ENCODE measurements at places on chromosomes 3 and 15.

DNA sequence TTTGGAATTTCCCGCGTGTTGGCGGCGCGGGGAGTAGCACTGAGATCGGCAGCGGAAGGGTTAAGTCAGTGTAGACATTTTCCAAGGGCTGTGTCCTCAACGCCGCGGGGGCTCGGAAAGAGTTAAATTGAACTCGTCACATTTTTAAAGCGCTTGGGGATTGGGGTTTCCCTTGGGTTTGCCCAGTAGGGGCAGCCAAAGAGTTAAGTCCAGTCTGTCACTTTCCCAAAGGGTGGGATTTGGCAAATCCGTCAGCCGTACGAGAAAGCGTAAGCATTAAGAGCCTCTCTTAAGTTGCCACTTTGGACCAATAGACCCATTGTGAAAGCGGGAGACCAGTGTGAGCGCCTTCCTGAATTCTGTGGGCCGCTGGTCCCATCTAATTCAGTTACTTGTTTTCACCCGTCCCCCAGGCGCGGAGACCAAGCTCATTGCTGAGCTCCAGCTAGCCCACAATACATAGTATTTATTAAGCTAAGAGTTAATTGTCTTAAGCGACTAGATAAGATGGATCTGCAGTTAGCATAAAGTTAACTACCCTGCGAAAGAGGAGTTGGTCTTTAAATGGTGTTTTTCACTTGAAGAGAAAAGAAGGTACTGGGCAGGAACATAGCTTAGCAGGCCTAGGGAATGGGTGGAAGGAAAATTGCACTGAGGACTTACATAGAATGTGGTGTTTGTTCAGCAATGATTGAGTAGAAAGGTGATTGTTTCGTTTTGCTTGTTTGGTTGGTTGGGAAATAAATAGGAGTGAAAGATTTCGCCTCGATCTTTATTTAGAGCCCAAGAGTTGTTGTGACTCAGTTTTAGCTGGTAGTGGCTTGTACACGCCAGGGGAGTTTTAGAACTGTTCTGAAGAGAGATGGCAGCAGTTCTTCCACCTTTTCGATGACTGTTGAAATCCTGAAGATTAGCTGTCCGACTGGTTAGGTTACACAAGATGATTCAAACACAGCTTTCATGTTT is 932 bp downstream of the ARL8B start:
- DNase-seq, result peak; percentile 5

DNA sequence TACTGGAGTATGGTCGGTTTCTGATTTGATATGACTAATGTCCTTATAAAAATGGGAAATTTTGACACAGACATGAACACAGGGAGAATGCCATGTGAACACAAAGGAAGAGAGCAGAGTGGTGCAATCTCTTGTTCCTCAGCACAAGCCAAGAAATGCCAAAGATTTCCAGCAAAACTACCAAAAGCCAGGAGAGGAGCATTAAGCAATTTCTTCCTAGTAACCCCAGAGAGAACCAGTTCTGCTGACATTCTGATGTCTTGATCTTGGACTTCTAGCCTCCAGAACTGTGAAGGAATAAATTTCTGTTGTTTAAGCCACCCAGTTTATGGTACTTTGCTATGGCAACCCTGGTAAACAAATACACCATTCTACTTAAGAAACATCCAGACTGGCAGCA is 227.8 kb upstream of the MRPL3 start:
- DNase-seq, result no peak

DNA sequence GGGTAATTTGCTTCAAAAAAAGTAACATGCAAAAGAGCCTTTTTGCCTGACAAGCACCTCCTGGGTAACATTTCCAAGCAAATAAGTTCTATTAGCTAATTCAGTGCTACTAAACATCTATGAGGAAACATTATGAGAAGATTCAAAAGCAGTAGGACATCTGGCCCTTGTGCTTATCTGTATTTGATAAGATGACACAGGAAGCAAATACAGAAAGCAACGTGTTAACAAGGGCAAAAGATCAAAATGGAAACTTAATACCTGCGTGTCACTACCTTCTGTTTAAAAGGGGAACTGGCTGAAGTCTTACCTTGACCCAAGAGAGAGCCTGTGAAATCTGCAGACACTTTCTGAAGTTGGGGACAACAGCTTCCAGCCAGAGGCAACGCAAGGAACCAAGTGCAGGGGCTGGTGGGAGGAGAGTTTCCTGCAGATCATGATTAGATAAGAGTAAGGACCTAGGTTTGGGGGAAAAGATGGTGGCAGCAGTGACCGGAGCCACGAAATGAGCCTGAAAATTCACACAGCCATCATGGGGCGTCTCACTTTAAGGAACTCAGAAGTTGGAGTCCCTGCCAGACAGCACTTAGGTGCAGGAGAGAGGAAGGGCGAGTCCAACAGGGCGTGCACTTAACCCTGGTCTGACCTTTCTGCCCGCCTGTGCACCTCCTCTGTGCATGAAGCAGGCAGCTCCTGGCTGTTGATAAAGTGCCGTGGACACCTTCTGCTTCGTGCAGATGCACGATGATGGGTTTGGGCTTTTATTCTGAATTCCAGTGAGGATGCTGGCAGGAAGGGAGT is 153.6 kb upstream of the BHLHE40 start:
- DNase-seq, result peak; percentile 46

- no peak for DNase-seq
Measured at GRCh38 chr15:91529534-91529933, 324.0 kb upstream of the SLCO3A1 start.

GRCh38 chr15:80496096-80496495 is 91.9 kb downstream of the ARNT2 start:
- no peak for DNase-seq

GRCh38 chr3:110343376-110343775 is 728.2 kb upstream of the NECTIN3 start:
- no peak for DNase-seq

GRCh38 chr3:37093481-37093880 is 80.9 kb downstream of the LRRFIP2 start:
- DNase-seq, result no peak

GRCh38 chr3:122186372-122186771 is 2.9 kb downstream of the CASR start:
- no peak for DNase-seq

DNA sequence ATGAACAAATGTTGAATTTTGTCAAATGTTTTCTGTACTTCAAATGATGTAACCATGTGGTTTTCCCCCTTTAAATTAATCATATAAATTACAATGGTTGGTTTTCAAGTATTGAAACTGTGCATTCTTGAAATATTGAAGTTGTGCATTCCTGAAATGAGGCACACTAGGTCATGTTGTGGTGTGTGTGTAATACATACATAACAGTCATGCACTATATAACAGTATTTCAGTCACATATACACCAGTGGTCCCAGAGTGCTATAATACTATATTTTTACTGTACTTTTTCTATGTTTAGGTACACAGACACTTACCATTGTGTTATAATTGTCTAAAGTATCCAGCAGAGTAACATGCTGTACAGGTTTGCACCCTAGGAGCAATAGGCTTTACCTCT is 11.0 kb upstream of the IQCF5 start:
- no peak for DNase-seq

DNA sequence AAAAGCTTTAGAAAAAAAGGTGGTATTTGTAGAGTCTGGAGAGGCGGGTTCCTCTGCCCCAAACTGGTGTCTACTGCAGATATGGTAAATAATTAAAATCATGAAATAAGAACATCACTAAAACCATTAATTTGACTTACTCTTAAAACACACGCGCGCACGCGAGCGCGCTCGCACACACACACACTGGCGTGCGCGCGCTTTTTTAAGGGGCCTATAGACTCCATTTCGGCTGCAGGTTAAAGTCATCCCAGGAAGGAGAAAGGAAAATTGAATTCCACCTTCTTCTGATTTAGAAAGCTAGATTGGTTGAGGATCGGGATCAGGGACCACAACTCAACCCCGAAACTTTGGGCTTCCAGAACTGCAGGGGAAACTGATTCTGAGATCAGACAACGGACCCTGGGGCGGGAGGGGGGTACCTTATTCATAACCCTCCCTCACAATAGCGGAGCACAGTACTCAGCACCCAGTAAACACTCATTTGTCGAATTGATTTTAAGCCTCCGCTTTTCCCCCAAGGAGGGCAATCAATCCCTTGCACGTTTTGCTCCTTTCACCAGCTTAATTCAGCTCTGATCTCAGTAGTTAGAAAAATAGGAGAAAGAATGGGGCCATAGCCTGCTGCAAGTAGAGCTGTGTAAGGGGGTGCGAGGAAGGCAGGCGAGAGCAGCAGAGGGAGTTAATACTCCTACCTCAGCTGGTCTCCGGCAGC is 509 bp upstream of the LRRC3B start:
- DNase-seq, result no peak

GRCh38 chr15:37940876-37941275 is 6.4 kb downstream of the TMCO5A start:
- no peak for DNase-seq

GRCh38 chr3:27721717-27722564 is at the start of gene EOMES:
TSS of gene EOMES (minus strand) at chr3:27722323. CDS start at chr3:27722294, 29 bp downstream.
- DNase-seq, result peak; percentile 72

Measured in CD4-positive, alpha-beta T cell treated with Interleukin-6 at 100 ng/mL for 8 hours (primary cell).